ENCODE measurements at places on chromosomes 3 and 15.

DNA sequence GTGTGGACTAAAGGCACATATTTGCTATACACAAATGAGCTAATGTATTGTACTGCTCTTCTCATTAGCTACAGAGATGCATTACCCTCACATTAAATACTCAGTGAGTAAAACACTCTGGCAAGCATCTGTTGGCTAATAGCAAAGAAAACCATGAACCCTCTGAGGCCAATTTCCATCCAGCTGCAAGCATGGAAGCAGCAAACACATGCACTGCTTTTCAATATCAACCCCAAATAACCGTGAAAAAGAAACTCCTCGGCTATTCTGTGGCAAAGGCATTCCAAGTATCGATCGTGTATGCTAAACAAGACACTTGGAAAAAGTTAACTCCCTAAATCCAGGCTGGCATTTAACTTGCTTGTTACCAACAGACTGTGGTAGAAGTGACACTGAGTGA lies 67.0 kb downstream of the PEAK1 start:
- DNase-seq = no peak

- no peak for DNase-seq
Observed at GRCh38 chr15:59283717-59284391, 77.2 kb downstream of the LDHAL6B start.

GRCh38 chr3:130831719-130832400 lies 62.0 kb upstream of the ATP2C1 start:
- no peak for DNase-seq

DNA sequence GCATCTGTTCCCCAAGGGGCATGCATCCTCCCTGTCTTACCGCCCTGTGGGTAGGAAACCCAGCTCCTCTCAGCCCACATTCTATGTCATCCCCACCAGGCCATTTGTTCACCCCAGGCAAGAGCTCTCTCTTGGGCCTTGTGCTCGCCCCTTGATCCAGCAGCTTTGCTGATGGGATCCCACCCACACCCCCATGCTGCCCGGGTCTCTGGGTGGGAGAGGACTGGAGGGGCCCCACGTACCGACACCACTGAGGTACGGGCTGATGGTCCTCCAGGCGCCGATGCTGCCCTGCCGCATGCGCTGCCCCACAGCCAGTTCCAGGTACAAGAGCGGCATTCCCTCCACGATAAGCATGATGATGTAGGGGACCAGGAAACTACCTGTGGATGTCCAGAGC lies 14.5 kb downstream of the SLC6A20 start:
- no peak for DNase-seq

DNA sequence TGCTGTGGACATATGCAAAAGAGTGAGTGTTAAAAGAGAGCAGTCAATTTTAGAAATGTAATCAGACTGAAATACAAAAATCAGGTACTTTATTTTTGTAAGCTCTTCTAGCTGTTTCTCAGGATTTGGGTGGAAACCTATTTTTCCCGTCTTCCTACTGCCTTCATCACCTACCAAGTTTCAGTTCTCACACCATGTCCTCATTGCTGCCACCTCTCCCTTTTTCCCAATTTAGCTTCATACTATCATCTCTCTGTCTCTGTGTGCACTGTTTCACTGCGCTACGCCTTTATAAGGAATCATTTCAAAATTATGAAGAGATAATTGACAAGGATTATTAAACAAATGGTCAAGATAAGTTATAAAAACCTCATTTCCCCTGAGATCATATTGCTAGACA lies 7.7 kb downstream of the SRP14 start:
- DNase-seq = no peak

DNA sequence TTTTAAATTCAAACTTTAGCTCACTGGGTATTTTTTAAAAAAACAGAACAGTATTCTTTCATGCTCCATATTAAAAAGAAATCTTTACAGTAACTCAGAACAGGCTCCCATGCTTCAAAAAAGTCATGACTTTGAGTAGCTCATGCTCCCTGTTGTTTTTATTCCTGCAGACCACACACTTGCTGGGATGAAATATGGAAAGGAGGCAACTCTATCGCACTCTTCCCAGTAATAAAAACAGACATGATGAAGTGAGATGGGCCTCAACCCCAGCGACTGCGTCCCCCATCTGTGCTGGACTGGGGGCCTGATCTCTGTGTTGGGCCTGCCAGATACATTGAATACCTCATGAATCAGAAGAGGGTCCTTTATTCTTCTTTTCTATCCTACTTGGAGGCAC lies 58.9 kb downstream of the ARHGEF3 start:
- DNase-seq = no peak

GRCh38 chr15:47334805-47335535 lies 382.3 kb upstream of the SEMA6D start:
- DNase-seq = no peak

DNA sequence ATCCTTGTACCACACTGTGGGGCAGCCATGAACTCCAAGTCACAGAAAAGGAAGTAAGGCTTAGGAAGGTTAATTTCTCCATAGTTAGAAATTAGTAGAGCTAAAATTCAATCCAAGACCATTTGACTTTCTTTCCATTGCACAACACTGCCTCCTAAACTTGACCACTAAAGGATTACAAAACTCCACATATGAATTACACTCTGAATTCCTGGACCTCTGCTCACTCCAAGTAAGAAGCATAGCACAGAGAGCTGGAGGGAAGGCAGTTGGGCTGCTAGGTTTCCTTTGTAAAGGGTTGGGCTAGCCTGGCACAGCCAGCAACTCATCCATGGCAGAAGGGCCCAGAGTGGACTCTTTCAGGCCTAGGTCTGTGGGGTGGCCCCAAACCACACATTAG lies 134.4 kb downstream of the MYLK start:
- no peak for DNase-seq

- no peak for DNase-seq
Observed at GRCh38 chr3:129449279-129450115, 9.5 kb downstream of the IFT122 start.

DNA sequence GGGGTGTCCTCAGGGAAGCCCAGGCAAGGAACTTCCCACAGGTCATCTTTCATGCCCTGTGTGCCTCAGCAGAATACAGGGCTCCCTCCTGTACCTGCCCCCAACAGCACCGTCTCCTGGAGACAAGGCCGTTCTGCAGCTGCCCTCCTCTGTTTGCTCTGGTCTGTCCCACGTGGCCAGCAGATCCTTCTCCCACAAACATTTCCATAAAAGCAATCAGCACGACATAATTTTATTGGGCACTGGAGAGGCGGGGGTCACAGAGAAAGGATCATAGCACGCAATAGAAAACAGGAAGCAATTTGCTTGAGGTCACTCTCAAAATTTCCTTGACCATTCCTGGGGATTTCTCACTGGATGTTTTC lies 29.4 kb downstream of the STARD5 start:
- DNase-seq = no peak

DNA sequence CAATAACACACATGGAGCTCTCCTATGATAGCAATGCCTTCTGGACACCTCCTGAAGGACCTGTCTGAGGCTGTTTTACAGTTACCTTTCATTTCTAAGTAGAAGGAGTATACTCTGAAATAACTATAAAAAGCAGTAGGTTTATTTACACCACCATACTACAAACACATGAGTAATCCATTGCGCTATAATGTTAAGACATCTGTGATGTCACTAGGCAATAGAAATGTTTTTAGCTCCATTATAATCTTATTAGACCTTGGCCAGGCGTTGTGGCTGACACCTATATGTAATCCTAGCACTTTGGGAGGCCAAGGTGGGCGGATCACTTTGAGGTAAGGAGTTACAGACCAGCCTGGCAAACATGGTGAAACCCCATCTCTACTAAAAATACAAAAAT lies 24.7 kb downstream of the PXK start:
- no peak for DNase-seq

GRCh38 chr15:92149029-92149428 lies 244.7 kb upstream of the ST8SIA2 start:
- no peak for DNase-seq
